Cortex of kidney (tissue), 1 donor: ENCODE measurements at places on chromosomes 6 and 20.

- DNase-seq: no peak
Observed at GRCh38 chr6:30557683-30557981, 537 bp downstream of the PRR3 start.

DNA sequence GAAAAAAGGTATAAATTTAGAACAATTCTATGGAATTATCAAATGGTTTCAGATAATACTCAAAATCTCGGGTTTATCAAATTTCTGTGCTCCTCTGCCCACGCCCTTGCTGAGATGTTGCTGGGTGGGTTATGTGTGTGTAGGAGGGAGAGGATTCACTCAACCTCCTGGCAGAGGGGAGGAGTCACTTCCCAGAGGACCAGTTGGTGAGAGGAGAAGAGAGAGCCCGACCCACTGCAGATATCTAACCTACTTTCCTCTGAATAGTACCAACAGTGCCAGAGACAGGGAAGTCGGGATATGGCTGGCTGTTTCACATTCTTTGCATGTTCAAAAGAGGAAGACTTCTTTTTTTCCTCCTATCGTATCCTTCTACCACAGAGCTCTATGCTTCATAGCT, 187.1 kb upstream of the MAN1A1 start:
- DNase-seq: no peak

DNA sequence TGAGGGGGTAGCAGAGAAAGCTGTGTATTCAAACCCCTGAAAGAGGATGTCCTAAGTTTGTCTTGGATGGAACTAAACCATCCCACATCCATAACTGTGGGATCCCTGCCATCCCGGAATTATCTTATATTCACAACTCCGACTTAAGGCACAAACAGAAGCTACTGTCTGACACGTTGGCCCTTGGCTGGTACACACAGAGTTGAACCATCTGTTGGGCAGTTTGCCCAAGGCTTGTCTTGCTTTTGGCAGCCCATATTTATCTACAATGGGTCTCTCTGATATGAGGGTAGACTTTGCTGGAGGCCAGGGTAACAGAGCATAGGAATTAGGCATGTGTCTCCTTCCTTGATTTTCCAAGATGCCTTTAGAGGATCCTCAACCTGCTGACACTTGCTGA, 116.6 kb upstream of the PROKR2 start:
- DNase-seq: no peak

- DNase-seq: no peak
Observed at GRCh38 chr6:111996144-111996865, 57.6 kb upstream of the CCN6 start.

DNA sequence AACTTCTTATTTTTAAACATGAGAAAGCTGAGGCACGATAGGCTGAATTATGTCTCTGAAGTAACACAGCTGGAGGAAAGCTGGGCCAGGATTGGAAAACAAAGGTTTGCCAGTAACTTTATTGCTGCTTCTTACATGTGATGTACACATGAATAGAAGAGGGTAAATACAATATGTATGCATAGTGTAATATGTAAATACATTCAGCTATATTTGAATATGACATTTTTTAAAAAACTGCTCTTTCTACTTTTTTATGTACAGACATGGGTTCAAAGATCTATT, 90.2 kb downstream of the ADTRP start:
- no peak for DNase-seq

- DNase-seq: no peak
Observed at GRCh38 chr6:87908978-87909811, 138.4 kb upstream of the SPACA1 start.

DNA sequence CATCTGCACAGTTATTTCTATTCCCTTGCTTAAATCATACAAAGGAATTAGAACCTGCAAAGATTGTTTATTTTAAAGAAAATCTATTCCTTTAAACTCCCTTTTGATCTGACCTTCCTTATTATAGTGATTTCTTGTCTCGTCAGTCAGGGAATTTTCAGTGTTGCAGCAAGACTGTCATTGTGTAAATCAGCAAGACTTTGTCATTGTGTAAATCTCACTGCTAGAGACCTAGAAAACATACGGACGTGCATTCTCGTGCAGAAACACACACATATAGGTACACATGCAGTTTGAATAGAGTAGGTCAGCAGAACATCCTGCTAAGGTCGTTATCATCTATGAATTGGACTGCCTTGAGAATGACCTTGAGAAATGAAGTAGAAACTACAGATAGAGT, 6.2 kb upstream of the SGK1 start:
- DNase-seq: no peak

- no peak for DNase-seq
Observed at GRCh38 chr6:54428431-54428830, 120.2 kb downstream of the TINAG start.

DNA sequence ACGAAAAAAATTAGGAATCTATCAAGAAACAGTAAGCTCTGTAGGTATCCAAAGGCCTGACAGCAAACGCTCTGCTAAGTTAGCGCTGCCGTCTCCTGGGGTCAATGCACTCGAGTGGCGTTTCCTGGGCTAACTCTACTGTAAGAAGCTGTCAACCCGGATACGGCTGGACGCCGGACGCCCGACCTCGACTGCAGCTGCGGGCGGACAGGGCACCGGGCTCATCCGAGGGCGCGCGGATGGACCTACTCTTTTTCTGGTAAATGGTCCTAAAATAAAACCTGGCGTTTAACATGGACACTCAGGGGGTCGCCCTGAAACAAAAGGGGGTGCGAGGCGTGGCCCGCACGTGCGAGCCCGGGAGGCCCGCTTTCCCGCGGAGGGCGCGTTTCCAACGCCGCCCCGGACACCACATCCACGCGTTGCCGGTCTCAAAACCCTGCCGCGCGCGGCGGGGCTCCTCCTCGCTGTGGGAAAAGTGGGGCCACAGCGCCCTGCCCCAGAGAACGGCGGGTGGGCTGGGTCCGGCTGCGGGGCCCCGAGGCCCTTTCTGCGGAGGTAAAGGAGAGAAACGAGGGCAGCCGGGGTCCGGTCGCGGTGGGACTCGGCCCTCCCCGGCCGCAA, 537 bp downstream of the TCP1 start:
- no peak for DNase-seq

- DNase-seq: no peak
Observed at GRCh38 chr20:44370639-44371218, 15.2 kb downstream of the HNF4A start.

DNA sequence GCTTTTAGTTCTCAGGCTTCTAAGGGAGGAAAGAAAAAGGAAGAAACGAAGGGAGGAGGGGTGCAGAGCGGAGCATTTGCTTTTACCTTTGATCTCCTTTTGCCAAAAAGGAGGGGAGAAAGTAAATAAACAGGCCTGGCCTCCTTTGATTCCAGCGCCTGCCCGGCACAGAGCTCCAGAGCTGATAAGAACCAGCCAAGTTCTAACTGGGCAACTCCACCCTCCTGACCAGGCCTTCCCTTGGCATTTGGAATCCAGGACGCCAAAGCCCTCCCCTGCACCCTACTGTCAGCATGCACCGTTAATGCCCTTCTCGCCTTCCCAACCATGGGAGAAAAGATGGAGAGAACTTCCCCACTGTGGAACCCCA, 120.8 kb upstream of the PTPN1 start:
- no peak for DNase-seq

- DNase-seq: no peak
Observed at GRCh38 chr6:101413773-101414172, 20.3 kb downstream of the GRIK2 start.

GRCh38 chr20:11556410-11556809, 361.3 kb upstream of the BTBD3 start:
- DNase-seq: no peak

GRCh38 chr6:54307439-54307910, 766 bp upstream of the TINAG start:
- DNase-seq: no peak

DNA sequence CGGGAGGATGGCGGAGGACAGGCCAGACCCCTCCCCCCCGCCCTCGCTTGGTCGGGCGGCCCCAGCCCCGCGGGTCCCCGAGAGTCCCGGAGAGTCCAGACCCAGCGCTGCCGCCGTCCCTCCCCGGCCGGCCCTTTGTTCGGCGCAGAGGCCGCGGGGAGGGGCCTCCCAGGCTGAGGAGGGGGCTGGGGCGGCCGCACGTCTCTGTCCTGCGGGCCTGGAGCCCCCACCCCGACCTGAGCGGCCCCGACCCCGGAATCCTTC, 806 bp downstream of the KCNQ2 start:
- no peak for DNase-seq

- no peak for DNase-seq
Observed at GRCh38 chr20:31543966-31544598, 29.8 kb downstream of the HM13 start.
